PC-3 (cell line): ENCODE measurements at places on chromosomes 12 and 14. TPM values are rescaled to one million over a fixed set of nuclear protein-coding genes. Genes with fewer than 3 reads are reported as not detected.

- peak; percentile 70 for DNase-seq
These were observed 213.0 kb downstream of the ADAMTS20 start for GRCh38 chr12:43338848-43339526.

DNA sequence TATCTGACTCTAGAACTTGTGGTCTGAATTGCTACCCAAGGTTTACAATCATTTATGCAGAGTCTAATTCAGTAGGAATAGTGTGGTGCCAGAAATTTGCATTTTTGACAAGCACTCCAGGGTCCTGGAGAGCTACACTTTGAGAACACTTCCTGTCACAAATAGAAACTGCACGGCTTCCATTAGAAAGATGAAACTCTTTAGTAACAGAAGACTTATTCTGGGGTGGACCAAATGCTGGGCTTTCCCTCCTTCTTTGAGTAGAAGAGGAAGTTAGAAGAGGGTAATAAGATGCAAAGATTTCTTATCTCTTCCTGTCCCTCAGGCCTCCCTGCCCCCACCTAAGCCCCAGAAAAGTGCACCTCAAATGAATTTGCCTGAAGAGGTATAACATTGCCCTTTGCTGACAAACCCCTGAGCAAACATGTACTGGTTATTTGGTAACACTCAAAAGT is 28.4 kb downstream of the DGLUCY start:
- no peak for DNase-seq

DNA sequence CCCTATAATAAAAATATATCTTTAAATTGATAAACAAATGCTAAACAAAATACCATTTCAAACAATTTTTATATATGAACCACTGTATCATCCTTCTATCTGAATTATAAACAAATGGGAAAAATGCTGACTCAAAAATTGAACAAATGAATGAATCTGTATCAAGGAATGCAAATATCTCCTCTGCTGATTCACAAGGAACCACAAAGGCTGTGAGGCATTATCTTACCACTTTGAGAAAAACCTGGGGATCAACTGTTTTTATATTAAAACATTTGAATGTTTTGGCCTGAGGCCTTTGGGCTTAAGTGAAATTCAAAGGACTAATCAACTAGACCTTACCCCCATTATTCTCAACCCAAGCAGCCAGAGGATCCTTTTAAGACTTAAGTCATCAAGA is 86.3 kb downstream of the EML5 start:
- DNase-seq: peak; percentile 76

The KCTD10 gene
- 42.3 and 58.1 TPM in 2 replicates for total RNA-seq

The BICDL1 gene
- total RNA-seq: 3.6 and 5.8 TPM in 2 replicates

The OLR1 gene
- 0.80 TPM in 1 of 2 replicates, not detected in the other for total RNA-seq

The KRT83 gene
- total RNA-seq: 0.33 and 1.1 TPM in 2 replicates
